Central memory CD4-positive, alpha-beta T cell (primary cell): ENCODE measurements at places on chromosomes 5 and 9.

DNA sequence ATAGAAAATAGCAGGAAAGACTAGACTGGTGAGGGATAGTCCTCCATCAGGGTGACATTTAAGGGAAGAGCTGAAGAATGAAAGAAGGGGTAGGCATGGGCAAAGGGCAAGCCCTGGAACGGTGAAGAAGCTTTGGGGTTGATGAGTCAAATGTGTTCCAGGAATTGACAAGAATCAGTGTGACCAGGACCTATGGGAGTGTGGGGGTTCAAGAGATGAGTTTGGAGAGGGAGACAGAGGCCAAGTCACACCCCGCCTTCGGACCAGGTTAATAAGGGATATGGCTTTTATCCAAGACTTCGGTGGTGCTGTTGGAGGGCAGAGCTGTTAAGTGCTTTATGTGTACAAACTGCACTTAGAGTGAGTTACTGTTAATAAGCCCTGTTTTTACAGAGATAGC lies 920 bp downstream of the PMPCA start:
- DNase-seq: no peak

GRCh38 chr5:15001517-15001916 lies 129.9 kb upstream of the ANKH start:
- DNase-seq: no peak

DNA sequence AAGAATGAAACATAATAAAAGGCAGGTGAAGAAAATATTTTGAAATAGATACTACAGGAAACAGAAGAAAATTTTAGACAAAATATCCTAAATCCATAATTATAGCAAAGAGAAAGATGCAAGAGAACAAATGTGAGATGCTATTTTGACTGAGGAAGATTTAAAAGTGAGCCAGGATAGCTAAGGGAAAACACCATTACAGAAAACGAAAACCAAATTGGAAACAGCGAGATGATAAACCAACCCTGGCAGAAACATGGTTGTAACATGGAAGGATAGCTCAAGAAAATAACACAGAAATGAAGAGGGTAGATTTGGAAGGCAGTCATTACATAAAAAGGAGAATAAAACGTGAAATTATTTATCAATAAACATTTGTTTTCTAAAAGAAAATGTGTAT lies 267.2 kb upstream of the NREP start:
- DNase-seq: no peak

DNA sequence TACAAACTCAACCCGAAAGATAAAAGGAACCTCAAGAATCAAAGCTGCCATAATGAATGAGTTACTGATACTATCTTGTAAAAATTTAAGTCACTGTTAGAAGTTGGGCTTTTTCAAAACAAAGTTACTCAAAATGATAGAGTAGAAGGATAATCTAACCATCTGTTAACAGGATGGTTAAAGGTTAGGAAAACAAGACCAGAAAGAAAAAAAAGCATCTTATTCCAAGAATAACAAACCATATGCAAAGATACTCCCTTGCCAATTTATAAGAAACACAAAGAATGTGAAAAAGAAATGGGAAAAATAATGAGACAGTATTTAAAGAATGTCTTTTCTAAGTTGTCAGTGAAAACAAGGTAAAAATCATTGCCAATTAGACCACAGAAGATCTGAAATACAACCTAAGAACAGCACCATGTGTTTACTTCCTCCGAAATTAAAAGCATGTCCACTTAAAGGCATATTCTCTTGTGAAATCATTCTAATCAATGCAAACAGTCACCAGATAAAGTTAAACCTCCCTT lies 51.2 kb downstream of the STRBP start:
- no peak for DNase-seq

GRCh38 chr5:97923496-97923895 lies 740.4 kb upstream of the RIOK2 start:
- DNase-seq: no peak

- no peak for DNase-seq
Measured at GRCh38 chr5:100550531-100551051, 15.4 kb downstream of the FAM174A start.

DNA sequence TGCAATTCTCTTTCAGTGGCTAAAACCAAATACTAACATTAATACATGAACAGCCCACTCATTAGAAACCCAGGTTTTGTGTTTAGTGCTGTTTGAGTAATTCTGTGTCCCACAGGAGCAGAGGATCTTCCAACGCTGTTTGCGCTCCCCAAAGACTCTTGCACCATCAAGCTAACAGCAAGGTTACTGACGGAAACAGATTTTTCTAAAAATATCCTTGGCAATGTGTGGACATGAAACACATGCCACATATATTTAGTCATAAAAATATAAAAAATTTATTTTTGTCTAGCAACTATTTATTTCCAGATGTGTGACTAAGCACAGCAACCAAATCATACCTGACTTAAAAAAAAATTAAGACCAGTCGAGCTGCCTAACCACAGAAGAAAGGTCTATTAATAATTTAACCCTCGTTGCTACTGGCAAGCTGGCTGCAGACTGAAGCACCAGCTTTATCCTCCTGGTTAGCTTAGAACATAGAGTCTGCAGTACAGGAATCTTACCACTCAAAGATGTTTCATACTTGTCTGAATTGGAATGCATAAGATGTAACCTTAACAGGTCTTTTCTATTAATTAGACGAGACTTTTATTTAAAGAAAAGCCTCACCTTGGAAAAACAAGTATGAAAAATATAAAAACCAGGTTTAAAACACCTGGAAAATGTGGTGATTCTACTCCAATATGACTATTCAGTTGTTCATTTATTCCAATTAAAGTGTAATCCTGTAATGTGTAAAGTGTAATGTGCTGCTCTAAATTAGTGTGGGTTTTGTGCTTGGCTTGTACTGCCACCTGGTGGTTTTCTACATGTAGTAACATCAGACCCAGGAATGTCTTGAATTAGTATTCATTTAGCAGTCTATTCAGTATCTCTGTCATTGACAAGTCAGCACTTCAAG lies 272.5 kb downstream of the EPB41L4A start:
- peak; percentile 56 for DNase-seq

DNA sequence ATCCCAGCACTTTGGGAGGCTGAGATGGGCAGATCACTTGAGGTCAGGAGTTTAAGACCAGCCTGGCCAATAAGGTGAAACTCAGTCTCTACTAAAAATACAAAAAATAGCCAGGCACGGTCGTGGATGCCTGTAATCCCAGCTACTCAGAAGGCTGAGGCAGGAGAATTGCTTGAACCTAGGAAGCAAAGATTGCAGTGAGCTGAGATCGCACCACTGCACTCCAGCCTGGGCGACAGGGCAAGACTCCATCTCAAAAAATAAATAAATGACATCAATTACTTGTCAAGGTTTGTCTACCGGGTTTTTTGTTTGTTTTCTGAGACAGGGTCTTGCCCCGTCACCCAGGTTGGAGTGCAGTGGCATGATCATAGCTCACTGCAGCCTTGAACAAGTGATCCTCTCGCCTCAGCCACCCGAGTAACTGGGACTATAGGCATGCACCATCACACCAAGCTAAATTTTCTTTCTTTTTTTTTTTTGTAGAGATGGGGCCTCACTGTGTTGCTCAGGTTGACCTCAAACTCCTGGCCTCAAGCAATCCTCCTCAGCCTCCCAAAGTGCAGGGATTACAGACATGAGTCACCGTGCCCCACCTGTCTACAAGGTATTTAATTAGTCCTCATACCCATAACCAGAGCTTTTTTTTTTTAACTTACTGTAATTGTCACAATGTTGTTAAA lies 64.9 kb downstream of the SUSD1 start:
- no peak for DNase-seq

GRCh38 chr5:131747180-131748105 lies 49.4 kb downstream of the FNIP1 start:
- no peak for DNase-seq

- no peak for DNase-seq
Measured at GRCh38 chr9:69063839-69064238, 28.3 kb downstream of the FXN start.

DNA sequence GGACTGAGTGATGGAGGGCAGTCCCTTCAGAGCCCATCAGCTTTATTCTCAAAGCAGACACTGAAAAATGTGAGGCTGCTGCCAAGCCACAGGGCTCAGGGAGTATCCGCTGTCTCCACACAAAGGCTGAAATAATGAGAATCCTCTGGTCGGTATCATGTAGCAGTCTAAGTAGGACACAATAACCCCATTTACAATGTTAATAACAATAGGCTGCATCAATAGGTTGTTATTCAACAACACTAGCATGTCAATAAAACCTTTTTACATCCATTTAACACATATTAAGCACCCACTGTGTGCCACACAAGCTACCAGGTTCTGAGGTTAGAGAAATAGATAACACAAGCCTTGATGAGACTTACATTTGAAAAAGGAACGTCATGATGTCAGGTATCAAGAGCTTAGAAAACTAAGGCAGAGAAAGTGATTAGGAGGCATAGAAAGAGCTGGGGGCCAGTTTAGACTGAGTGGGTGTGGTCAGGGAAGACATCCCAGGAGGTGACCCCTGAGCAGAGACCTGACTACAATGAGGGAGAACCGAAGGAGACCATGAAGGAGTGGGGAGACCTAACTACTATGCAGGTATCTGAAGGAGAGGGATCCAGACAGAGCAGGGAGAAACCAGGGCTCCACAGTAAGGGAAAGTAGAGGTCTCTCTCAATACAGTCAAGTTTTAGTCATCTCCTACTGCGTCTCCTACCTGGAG lies 140.1 kb upstream of the GRIA1 start:
- DNase-seq: no peak

GRCh38 chr9:114878879-114879564 lies 51.4 kb downstream of the TNFSF8 start:
- DNase-seq: no peak

DNA sequence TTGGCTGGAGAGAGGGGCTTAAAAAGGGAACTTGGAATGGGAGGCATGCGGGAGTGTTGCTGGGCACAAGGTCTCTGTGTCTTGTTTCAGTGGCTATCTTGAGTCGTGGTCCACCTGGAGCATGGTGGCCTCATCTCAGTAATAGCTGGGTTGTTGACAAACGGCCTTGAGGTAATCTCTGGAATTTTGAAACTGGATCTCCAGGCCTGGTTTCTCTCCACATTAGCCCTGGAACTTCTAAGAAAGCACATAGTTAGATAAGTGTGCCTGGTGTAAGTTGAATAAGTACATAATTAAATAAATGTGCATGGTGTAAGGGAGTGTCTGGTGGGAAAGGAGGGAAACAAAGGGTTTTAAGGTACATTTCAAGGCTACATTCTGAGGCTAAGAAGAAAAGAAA lies 62.2 kb downstream of the INIP start:
- no peak for DNase-seq

DNA sequence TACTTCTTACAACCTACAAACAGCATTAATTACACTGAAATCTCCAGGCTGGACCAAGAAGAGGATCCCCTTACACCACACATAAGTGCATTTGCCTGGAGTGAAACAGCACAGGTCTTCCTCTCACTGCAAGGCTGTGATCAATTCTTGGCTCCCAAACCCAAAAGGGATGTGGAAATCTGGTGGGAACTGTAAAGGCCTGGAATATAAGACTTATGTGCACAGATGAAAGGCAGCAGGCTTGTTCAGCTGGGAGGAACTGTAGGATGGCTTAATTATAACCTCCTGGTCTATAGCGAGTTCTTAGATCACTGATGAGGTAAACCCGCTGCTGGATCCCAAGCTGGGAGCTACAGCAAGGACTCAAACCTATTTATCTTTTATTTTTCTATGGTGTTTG lies 182.9 kb upstream of the TNC start:
- DNase-seq: no peak

- DNase-seq: no peak
Measured at GRCh38 chr9:82606492-82607382, 456.2 kb downstream of the RASEF start.

- no peak for DNase-seq
Measured at GRCh38 chr9:138014563-138014945, 137.0 kb downstream of the CACNA1B start.

GRCh38 chr5:39192450-39193160 lies 26.8 kb downstream of the FYB1 start:
- DNase-seq: no peak

DNA sequence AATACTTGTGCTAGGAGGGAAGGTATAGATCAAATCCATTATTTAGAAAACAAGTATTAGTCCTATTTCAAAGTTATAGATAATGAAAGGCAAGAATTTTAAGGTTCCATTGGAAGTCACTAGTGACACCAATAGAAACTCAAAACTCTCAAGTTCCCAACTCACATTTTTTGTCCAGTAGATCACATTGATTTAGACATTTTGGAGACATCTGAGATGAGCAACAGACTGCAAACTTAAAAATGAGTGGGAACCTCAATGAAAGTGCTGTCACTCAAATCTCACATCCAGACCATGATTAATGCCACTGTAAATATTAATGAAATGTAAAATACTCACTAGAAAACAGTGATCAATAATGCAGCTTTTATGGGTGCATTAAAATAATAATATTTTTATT lies 405.0 kb downstream of the ENC1 start:
- no peak for DNase-seq

GRCh38 chr5:172710676-172711075 lies 60.3 kb downstream of the DUSP1 start:
- peak; percentile 23 for DNase-seq

GRCh38 chr9:10052181-10052580 lies 560.6 kb downstream of the PTPRD start:
- no peak for DNase-seq

GRCh38 chr5:122014236-122014935 lies 52.6 kb downstream of the SRFBP1 start:
- no peak for DNase-seq

GRCh38 chr5:77086689-77087483 lies at the start of gene ZBED3:
ZBED3 (minus strand) TSS chr5:77087285; CDS start chr5:77077878, 9,407 bp downstream.
- peak; percentile 58 for DNase-seq
